Stimulated activated CD4-positive, alpha-beta T cell treated with anti-CD3 and anti-CD28 coated beads, Interleukin-2, amount 100 ng/mL, for 24 hours (primary cell): ENCODE measurements at places on chromosomes 4 and X.

DNA sequence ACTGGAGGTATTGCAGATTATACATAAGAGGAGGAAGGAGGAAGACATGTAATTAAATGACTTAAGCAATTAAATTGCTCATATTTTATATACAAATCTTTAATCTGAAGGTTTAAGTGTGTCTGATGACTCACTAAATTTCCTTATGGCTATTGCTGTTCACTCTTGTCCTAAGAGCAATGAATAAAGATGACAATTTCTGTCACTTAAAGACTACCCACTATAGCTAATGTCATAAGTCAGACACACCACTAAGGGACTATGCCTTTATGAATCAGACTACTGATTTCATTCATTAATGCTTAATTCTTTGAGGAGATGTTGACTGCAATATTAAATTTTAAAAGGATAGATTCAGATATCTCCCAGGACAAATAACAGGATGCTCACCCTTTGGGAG lies 1514.7 kb downstream of the PCDH18 start:
- DNase-seq, result no peak

DNA sequence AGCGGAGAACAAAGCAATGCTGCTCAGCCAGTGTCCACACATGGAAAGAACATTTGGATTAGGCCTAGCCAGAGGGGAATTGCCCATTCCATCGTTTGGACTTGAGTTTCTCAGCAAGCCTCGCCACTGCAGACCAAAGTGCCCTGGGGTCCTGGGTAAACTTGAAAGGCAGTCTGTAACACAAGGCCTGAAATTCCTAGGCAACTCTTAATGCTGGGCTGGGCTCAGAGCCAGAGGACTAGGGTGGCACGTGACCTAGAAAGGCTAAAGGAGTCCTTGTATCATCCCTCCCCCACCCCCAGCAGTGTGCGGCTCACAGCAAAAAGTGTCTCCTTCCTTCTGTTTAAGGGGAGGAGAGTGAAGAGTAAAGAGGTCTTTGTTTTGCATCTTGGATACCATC lies 210.4 kb upstream of the ARX start:
- DNase-seq, result no peak

DNA sequence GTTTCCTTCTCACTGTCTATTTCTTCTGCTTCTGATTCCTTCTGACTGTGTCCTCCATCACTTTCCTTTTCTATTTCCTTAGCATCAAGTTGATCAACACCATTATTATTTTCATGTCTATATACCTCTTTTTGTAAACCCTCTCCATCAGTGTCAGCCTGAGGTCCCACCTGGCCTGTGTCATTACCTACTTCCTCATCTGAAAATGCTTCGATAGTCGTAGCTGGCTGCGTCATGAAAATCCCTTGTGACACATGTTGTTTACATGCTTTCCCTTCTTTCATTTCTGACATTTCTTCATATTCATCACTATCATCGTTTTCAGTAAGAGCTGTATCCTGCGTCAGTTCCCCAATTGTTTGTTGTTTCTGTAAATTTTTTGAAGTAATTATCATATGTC lies 39.6 kb downstream of the RPGR start:
- no peak for DNase-seq

DNA sequence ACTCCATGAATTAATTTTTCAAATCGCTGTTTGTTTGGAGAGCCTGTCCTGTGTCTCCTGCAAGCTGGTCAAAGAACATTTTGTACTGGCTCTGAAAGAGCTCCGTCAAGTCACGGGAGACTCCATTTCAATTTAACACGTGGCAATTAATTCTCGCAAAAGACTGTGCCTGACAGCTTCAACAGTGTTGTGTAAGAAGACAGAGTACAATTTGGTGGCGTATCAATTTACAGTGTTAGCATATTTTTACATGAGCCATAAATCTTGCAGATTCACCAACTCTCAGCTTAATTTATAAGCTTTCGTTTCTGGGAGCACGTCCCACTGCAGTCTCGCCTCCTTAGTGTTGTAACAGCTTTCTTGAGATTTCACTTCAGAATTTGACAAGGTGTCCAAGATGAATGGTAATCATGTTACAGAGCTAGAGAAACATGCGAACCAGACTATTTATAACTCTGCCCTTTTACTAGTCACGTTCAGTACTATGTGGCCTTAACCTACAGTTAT lies 70.8 kb downstream of the RWDD4 start:
- DNase-seq, result no peak
